Parietal lobe (tissue), 2 donors: ENCODE measurements at places on chromosomes 13 and 19. TPM values are rescaled to one million over a fixed set of nuclear protein-coding genes. Genes with fewer than 3 reads are reported as not detected.

Gene NAPSA
- 0.63 TPM for total RNA-seq

Gene SHANK1
- 49.1 TPM for total RNA-seq

Gene ZNF444
- total RNA-seq, result 13.5 TPM

Gene SULT2A1
- not detected for total RNA-seq

Gene RELB
- 0.63 TPM for total RNA-seq
